Caki2 (cell line): ENCODE measurements at places on chromosomes 11 and 22. TPM values are rescaled to one million over a fixed set of nuclear protein-coding genes. Genes with fewer than 3 reads are reported as not detected.

The MOV10L1 gene
- total RNA-seq: not detected in 2 replicates

The TCN1 gene
- total RNA-seq: 3.1 and 10.6 TPM in 2 replicates

The PVALB gene
- not detected in 2 replicates for total RNA-seq

The OLFML1 gene
- total RNA-seq: not detected in 2 replicates

The MYBPC3 gene
- total RNA-seq: not detected in 2 replicates

The RTN4R gene
- total RNA-seq: 11.9 and 13.1 TPM in 2 replicates

The HMOX1 gene
- 118 and 167 TPM in 2 replicates for total RNA-seq

The GGT5 gene
- not detected in 2 replicates for total RNA-seq

The TMEM151A gene
- total RNA-seq: not detected in 2 replicates

The TTC12 gene
- total RNA-seq: 7.8 and 16.5 TPM in 2 replicates

The RTN4RL2 gene
- not detected in 2 replicates for total RNA-seq

The CSTF3 gene
- total RNA-seq: 7.5 and 12.0 TPM in 2 replicates

The SAA4 gene
- total RNA-seq: not detected in 2 replicates

The OR51S1 gene
- total RNA-seq: not detected in 2 replicates

The DEFB131B gene
- total RNA-seq: not detected in 2 replicates

The KRTAP5-2 gene
- total RNA-seq: not detected in 2 replicates

The RASSF10 gene
- 36.0 and 37.3 TPM in 2 replicates for total RNA-seq

- no peak for DNase-seq
Observed at GRCh38 chr22:37281195-37281594, 1.1 kb upstream of the CYTH4 start.

DNA sequence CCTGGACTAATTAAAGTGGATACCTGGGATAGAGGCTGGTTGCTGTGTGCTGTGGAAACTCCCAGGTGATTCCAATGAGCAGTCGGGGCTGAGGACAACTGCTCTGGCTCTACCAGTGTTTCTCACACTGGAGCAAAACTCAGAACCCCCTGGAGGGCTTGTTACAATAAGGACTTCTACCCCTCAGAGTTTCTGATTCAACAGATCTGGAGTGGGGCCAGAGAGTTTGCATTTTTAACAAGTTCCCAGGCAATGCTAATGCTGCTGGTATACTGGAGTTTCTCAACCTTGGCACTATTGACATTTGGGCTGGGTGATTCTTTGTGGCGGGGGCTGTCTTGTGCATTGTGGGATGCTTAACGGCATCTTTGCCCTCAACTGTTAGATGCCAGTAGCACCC, 353.7 kb downstream of the MIAT start:
- DNase-seq: no peak

DNA sequence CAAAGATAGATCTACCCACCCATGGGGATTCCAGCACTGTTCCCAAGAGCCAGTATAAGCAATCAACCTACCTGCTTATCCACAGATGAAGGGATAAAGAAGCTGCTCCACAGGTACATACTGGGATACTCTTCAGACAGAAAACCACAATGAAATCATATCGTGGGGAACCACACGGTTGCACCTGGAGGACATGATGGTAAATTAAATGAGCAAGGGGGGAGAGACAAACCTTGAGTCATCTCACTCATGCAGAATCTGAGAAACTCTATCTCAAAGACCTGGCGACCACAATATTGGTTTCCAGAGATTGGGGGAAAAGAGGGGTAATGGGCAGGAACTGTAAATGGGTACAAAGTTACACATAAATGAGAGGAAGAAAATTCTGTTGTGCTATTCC, 14.5 kb downstream of the RGL4 start:
- DNase-seq: no peak

DNA sequence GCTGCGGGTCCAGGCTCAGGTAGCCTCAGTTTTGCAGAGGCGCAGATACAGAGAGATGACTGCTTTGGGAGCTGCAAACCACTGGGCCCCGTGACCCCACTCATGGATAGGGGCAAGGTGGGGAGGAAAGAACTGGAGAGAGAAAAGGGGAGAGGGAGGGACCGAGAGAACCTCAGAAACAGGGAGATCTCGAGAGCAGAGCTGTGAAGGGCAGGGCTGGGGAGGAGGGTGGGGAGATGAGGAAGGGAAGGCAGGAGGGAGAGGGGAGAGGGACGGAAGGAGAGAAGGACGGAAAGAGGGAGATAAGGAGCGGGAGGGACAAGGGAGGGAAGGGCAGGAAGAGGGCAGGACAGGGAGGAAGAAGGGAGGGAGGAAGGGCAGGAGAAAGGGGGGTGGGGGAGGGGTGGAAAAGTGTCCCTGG, 46.3 kb downstream of the IGLL1 start:
- no peak for DNase-seq

DNA sequence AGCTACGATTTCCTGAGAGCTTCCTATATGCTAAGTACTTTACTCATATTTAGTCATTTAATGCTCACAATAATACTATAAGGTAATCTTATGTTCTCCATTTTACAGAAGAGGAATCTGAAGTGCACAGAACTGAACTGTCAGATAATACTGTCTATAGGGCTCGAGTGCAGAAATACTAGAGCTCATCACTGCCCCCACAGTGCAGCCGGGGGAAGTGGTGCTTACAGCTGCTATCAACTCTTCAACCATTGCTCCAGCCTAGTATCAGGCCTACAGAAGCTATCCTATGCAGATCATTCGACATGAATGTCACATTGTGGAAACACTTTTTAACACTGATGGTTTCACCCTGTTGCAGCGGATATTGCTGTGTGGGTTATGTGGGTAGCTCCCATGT, 929.9 kb downstream of the NTM start:
- DNase-seq: no peak

GRCh38 chr11:27391331-27392015, 28.5 kb upstream of the CCDC34 start:
- DNase-seq: peak; percentile 25

GRCh38 chr22:46574993-46575910, 37.8 kb upstream of the CELSR1 start:
- DNase-seq: no peak

DNA sequence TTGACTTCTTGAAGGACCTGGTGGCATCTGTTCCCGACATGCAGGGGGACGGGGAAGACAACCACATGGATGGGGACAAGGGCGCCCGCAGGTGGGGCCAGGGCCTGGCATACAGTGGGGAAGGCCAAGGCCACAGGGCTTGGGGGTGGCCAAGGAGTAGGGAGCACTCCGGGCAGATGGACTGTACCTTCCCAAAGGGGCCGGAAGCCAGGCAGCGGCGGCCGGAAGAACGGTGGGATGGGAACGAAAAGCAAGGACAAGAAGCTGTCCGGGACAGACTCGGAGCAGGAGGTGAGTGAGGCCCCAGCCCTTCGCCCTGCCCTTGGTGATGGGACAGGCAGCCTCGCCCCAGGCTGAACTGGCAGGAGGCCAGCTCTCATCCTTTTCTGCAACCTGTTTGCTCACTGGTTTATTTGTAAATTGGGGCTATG, 1.2 kb downstream of the DRAP1 start:
- DNase-seq: no peak

GRCh38 chr22:30460147-30460546, 11.7 kb downstream of the SEC14L3 start:
- DNase-seq: no peak

DNA sequence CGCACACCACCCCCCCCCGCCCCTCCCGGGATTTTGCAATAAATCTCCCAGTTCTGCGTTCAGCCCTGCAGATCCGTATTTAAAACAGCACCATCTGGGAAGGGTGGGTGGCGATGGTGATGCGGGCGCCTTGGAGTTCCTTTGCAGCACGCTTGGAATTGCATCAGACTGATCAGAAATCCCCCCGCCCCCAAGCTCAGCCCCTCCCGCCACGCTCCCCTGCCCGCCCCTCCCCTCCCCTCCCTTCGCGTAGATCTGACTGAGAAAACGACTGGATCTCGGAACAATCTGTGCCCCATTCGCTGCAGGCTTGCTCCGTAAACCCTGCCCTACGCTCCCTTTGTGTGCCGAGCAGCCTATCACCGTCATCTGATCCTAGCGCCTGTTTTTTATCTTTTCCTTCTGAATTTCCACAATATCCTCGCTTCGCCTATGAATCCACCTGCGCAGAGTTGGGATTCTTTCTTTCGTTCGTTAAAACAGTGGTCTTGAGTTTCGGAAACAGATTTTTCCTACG, 18.1 kb upstream of the BDNF start:
- DNase-seq: no peak

DNA sequence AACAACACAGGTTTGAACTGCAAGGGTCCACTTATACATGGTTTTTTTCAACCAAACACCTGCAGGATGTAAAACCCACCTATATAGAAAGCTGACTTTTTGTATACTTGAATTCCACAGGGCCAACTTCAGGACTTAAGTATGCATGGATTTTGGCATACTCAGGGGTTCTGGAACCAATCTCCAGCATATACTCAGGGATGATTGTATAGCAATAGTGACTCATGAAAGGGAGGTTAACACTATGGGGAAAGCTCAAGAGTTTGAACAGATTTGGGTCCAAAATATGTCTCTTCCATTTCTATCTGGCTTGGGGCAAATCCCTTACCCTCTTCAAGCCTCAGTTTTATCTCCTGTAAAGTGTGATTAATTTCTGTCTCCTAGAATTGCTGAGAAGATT, 94.9 kb downstream of the MICAL2 start:
- no peak for DNase-seq

- DNase-seq: no peak
Observed at GRCh38 chr11:67310246-67311050, 7.1 kb downstream of the SSH3 start.

GRCh38 chr11:38153985-38154384, 1555.9 kb upstream of the RAG2 start:
- no peak for DNase-seq

- no peak for DNase-seq
Observed at GRCh38 chr11:81303038-81303664, 1430.5 kb downstream of the FAM181B start.

GRCh38 chr11:30960387-30960992, 374.3 kb upstream of the MPPED2 start:
- peak; percentile 4 for DNase-seq

DNA sequence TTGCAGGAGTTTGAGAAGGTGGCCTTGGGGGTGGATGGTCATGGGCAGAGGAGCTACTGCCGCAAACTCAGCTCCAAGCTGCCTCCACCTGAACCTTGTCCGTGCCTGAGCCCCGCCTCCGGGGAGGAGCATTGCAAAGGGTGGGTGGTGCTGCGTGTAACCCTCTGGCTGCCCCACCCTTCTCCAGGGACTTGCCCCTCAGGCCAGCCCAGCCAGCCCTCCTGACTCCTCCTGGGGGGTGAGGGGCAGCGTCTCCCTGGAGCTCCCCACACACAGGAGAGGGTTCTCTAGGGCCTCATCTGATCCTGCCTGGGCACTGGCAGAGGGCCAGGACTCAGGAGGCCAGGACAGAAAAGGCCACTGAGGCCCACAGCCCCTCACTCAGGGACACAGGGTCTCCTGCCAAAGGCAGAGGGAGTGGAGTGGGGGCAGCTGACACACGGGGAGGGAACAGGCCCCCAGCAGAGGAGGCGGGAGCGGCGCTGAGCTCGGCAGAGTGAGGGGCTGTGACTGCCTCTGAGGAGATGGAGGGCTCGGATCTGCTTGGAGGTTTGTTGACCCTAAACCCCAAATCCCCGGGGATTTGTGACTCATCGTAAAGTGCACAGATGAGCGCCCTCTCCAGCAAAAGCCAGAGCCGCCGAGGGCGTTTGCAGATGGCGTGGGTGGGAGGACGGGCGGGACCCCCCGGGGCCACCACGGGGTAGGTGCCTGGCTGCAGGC, 12.8 kb downstream of the BRSK2 start:
- no peak for DNase-seq

- peak; percentile 50 for DNase-seq
Observed at GRCh38 chr11:64268893-64269539, 15.4 kb downstream of the BAD start.

- no peak for DNase-seq
Observed at GRCh38 chr11:79193663-79194310, 247.0 kb downstream of the TENM4 start.

GRCh38 chr11:17691550-17691949, 27.8 kb upstream of the MYOD1 start:
- no peak for DNase-seq

- no peak for DNase-seq
Observed at GRCh38 chr11:1541474-1542204, 30.4 kb downstream of the DUSP8 start.

- DNase-seq: peak; percentile 25
Observed at GRCh38 chr11:77547863-77548551, 41.7 kb upstream of the AQP11 start.

DNA sequence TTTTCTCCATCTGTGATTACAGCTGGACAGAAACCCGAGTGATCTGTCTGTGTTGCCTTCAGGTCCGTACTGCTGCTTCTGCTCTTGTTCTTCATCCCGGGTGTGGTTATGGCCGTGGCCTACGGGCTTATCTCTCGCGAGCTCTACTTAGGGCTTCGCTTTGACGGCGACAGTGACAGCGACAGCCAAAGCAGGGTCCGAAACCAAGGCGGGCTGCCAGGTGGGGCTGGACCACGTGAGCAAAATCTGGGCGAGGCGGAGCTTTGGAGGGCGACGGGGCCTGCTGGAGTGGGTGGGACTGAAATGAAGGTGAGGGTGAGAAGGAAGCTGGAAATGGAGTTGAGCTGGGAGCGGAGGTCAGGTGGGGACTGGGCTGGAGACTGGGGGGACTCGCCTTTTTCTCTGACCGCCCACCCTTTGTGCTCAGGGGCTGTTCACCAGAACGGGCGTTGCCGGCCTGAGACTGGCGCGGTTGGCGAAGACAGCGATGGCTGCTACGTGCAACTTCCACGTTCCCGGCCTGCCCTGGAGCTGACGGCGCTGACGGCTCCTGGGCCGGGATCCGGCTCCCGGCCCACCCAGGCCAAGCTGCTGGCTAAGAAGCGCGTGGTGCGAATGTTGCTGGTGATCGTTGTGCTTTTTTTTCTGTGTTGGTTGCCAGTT, 11.1 kb downstream of the CCKBR start:
- no peak for DNase-seq

- no peak for DNase-seq
Observed at GRCh38 chr11:88434333-88434976, 96.9 kb upstream of the CTSC start.

DNA sequence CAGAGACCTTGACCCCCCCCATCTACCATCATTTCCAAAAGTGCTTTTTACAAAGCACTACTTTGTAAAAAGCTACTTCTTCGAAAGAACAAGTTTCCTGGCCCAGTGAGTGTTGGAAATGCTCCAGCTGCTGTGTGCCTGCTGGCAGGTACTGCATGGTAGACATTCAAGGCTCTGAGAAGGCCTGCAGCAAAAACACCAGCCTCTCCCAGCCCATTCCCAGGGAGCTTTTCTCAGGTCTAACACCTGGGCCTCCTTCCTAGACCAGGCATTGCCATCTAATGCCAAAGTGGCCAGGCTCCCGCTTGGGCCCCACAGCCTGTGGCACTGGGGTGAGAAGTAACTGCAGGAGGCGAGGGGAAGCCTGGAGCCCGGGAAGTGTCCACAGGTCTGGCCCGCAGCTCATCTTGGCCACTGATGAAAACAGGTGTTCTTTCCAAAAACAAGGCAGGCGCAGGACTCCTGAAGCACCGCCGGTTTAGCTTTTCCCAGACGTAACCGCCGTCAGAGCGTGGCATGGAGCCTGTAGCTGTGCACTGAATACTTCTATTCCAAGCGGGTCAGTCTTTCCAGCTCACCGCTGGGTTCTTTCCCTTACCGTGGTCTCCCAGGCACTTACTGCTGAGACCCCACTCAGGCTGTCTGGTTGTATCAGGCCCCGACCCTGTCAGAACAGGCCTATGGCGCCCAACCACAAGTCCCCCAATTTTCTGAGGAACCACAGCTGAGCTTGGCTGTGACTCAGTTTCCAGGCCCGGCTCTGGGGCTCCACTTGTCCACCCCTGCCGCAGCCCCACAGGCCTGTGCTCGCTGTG, 1.2 kb upstream of the TCIRG1 start:
- DNase-seq: no peak
